Stimulated activated CD8-positive, alpha-beta memory T cell treated with anti-CD3 and anti-CD28 coated beads, Interleukin-15, amount 100 ng/mL, for 24 hours (primary cell): ENCODE measurements at places on chromosomes 2 and 18.

GRCh38 chr2:230875347-230876315 lies 10.9 kb downstream of the ITM2C start:
- DNase-seq = no peak

GRCh38 chr18:26536032-26536431 lies 12.3 kb downstream of the KCTD1 start:
- DNase-seq = no peak

DNA sequence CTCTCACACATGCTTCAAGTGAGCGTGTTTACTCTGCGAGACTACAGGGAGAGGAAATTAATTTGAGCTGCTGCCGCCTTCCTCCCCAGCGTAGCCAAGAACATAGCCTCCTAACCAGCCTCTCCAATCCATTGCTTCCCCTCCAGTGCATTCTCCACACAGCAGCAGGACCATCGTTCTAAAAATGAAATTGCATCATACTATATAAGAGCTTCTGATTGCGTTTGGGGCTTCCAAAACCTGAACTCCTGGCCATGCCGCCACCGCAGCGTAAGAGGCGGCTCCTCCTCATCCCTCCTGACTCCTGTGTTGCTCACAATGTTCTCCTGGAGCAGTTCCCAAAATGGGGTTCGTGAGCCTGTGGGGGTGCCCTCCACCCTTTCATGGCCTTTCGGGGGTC lies 142.1 kb downstream of the MYT1L start:
- DNase-seq = no peak

- no peak for DNase-seq
Measured at GRCh38 chr2:160364364-160364763, 129.2 kb downstream of the RBMS1 start.

GRCh38 chr2:141692829-141693228 lies 438.0 kb downstream of the LRP1B start:
- DNase-seq = no peak
